Activated CD4-positive, alpha-beta T cell treated with anti-CD3 and anti-CD28 coated beads for 1 hour (primary cell): ENCODE measurements at places on chromosomes 16 and 17.

DNA sequence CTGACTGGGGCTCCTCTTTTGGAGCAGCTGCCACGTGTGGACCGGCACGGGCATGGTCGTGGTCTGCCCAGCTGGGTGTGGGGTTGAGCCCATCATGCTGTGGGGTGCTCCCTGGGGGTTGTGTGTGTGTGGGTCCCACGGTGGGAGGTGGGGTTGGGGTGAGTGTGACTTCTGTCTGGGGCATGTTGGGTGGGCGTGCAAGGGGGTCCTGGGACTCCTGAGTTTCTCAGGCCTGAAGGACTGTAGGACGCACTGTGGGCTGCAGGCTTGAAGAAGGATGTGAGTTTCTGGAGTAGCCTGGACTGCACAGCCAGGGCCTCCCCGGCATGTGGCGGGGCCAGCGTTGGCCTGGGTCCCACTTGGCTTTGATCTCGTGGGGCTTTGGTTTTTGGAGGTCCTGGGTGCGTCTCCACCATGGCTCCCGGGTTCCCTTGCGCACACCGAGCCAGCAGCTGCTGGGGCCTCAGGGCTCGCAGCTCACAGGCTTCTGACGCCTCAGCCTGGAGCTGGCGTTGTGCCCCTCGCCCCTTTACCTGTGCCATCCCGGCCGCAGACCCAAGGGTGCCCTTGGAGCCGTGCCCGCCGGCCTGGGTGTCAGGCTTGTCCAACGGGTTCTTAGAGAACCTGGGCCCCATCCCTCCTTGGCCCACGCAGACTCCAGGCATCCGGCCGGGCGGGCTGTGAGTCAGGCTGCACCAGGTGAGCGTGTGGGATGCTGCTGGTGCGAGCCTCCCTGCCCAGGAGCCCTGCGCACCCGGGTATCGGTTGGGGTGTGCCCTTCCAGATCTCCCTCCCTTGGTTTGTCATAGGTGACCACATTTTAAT lies 34.4 kb upstream of the ZNF750 start:
- no peak for DNase-seq

- no peak for DNase-seq
Observed at GRCh38 chr16:8583732-8584131, 6.6 kb downstream of the TMEM114 start.

DNA sequence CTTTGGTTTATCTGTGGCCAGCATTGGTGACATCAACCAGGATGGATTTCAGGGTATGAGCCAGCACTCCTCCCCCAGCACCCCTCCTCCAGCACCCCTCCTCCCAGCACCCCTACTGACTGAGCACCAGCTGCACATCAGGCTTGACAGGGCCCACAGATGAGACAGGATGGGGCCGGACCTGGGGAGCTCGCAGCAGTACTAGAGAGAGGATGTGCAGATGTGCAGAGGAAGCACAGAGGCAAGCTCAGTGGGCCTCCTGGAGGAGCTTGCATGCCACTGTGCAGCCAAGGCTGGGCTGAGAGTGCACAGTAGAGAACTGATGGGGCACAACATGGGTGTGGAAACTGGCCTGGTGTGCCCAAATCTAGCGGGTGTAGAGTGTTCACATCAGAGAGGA lies 16.2 kb downstream of the ITGA3 start:
- no peak for DNase-seq

- DNase-seq, result no peak
Observed at GRCh38 chr17:6231886-6232731, 161.9 kb downstream of the WSCD1 start.
